ENCODE measurements at places on chromosomes 3 and 15.

DNA sequence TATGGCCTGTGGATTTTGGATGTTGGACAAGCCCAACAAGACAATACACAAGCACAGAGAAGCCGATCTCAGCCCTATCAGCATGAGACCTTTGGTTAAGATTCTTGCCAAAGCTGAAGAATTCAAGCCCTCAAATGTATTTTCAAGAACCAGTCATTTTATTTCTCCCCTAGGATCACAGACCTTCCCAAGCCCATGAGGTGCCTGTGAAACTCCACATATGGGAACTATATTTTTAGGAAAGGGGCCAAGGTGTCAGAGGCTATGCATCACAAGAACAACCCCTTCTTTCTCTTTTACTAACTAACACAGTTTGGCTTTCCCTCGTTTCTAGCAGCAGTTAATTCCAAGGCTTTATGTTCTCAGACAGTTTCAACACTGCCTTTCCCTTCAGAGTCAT lies 364.5 kb downstream of the MAGI1 start:
- no peak for DNase-seq

DNA sequence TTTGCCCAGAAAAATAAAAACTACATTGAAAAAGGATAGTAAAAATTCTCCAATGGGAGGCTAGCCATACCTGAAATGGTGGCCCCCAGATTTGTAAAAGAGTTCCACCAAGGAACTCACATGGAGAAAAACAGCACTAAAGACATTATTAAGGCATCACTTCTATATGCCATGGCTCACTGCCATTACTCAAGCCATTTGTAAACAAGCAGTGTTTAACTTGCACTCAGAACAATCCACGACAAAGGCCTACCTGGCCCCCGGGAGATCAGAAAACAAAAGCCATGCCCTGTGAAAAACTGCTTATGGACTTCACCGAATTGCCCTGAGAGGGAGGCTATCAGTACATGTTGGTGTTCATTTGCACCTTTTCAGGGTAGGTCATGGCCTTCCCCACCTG lies 19.6 kb downstream of the CCR8 start:
- DNase-seq: no peak

- no peak for DNase-seq
These were observed 30.7 kb downstream of the LMCD1 start for GRCh38 chr3:8532251-8532871.

- peak; percentile 23 for DNase-seq
These were observed 97.8 kb downstream of the NUP210 start for GRCh38 chr3:13322324-13322723.

- peak; percentile 22 for DNase-seq
These were observed 1.1 kb downstream of the TMED3 start for GRCh38 chr15:79311901-79312553.

- DNase-seq: no peak
These were observed 23.4 kb downstream of the PARP16 start for GRCh38 chr15:65263313-65263712.

DNA sequence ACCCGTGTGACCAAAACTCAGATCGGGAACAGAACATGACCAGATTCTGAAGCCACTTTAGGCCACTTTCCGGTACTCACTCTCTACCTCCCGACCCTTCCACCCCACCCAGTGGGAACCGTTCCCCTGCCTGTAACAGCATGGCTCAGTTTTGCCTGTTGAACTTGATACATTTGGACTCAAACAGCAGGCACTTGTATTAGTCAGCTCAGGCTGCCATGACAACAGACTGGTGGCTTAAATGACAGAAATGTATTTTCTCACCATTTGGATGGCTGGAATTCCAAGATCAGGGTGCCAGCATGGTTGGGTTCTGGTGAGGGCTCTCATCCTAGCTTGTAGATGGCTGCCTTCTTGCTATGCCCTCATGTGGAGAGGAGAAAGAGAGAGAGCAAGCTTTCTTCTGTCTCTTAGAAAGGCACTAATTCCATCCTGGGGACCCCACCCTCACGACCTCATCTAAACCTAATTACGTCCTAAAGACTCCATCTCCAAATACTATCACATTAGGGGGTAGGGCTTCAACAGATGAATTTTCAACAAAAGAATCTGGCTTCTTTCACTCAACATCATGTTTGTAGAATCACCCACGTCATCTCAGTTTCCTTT lies 9.3 kb upstream of the SSUH2 start:
- DNase-seq: no peak

Measured in cerebellar cortex (tissue), 1 donor.